ENCODE measurements at places on chromosomes 1 and 21.

- no peak for DNase-seq
Measured at GRCh38 chr1:27686223-27686990, 14.4 kb upstream of the IFI6 start.

- no peak for DNase-seq
Measured at GRCh38 chr1:22983944-22984343, 11.3 kb upstream of the LACTBL1 start.

- no peak for DNase-seq
Measured at GRCh38 chr1:182829285-182829932, 9.7 kb upstream of the DHX9 start.

GRCh38 chr1:234729561-234730474 is 119.8 kb upstream of the IRF2BP2 start:
- no peak for DNase-seq

GRCh38 chr1:75855010-75855409 is 58.3 kb downstream of the MSH4 start:
- no peak for DNase-seq

GRCh38 chr1:7406641-7407543 is 364.2 kb upstream of the VAMP3 start:
- DNase-seq, result no peak

GRCh38 chr1:202599669-202600431 is 110.4 kb downstream of the SYT2 start:
- DNase-seq, result peak; percentile 31

GRCh38 chr1:28171246-28171645 is 5.2 kb downstream of the PTAFR start:
- DNase-seq, result no peak

DNA sequence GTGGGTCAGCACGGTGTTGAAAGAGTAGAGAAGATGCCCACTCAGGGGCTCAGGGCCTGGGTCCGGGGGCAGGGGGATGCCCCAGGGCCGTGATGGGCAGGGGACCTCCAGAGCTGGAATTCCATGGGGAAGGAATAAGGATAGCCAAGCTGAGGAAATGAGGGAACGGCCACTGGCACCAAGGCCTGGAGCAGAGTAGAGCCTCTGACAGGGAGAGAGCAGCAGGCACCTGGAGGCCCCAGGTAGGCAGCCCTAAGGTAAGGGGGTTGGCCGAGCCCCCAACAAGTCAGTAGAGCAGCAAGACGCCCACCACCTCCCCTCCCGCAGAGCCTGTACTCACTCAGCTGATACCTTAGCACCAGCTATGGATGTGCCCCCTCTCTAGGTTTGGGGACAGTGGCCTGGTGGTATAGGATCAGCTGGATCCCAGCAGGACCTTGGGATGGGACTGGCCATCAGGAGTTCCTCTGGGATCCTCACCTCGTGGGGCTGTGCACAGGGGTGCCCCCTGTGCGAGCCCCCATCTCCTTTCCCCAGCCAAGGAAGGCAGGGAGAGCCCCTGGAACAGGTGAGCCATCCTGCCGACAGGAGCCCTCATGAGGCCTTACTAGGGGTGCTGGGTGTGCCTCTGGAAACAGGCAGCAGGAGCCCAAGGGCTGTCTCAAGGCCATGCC is 21.0 kb upstream of the ARF1 start:
- no peak for DNase-seq

GRCh38 chr21:33644383-33645074 is 2.2 kb downstream of the ITSN1 start:
- no peak for DNase-seq

DNA sequence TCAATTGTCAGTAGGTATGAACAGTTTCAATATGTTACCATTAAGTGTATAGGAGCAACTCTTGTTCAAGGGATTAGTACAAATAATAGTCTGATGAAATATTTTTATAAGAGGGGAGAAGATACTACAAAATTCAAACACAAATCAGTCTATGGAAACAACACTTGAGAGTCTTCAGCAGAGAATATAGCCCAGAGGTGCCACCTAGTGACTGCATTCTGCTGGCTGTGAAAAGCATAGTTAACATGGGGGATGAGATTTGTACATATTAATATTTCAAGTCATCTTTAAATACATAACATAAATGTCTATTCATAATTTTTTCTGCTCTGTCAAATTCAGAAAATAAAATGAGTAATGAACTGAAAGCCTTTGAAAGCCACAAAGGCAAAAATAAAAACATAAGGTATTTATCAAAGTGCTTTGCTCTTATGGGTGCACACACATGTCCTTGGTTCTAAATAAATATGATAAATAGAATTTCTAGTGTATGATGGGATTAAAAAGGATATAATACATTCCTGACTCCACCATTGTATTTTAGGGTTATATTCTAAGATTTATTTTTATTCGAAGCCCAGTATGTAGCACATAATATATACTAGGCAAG is 440.9 kb upstream of the ZRANB2 start:
- DNase-seq, result peak; percentile 46

GRCh38 chr1:240394353-240394752 is 217.6 kb downstream of the GREM2 start:
- DNase-seq, result no peak

GRCh38 chr1:159889821-159890252 is 10.1 kb downstream of the CFAP45 start:
- no peak for DNase-seq

GRCh38 chr1:38031513-38031866 is 15.1 kb downstream of the POU3F1 start:
- no peak for DNase-seq

DNA sequence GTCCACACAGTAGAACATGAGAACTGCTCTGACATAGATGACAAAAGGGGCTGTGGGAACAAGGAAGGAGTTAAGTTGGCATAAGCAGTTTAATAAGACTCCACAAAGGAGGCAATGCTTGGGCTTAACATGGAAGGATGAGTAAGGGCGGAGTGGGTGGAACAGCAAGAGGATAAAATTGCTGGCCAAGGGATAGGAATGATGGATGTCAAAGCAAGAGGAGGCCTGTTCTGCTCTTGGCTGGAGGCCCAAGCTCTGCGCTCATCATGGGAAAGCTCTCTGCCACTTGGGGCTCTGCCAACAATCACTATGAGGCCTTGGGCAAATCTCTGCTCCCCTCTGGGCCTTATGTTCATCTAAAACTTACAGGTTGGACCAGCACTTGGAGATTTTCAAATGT is 98.3 kb upstream of the CAMK1G start:
- DNase-seq, result peak; percentile 74

All from NCI-H1105 (cell line).